ENCODE measurements at places on chromosomes 7 and 10.

GRCh38 chr7:45157653-45158401 is at the start of gene RAMP3:
Gene RAMP3 (plus strand): TSS chr7:45157791. CDS start chr7:45157829, 38 bp downstream.
- DNase-seq: no peak

GRCh38 chr7:157974678-157975230 is 612.9 kb downstream of the PTPRN2 start:
- no peak for DNase-seq

- DNase-seq: no peak
Observed at GRCh38 chr7:70953796-70954195, 178.1 kb upstream of the GALNT17 start.

GRCh38 chr7:50312250-50313162 is 8.0 kb downstream of the IKZF1 start:
- no peak for DNase-seq

DNA sequence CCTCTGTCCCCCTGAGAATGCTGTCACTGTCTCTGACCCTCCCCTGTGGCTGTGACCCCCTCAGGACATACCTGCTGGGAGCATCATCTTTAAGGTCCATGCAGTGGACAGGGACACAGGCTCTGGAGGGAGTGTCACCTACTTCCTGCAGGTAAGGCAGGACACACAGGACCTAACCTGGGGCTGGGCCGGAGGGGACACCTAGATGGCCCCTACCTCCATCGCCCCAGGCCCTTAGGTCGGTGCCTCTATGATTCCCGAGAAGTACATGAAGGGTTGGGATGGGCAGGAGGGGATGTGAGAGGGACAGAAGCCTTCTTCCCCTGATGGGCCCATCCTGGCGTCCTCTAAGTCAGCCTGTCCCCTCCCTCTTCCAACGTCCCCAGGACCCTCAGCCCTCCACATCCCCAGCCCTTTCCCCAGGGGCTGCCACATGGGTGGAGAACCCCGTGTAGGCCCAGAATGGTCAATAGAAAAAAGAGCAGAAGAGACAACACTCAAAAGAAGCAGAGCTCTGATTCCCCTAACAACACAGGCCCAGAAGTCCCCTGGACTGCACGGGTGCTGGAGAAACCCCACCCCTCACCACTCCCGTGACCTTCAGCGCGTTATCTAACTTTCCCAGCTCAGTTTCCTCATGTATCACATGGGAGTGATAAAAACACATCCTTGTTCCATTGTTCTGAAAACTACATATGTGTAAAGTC is 6.4 kb downstream of the CDHR1 start:
- DNase-seq: no peak

GRCh38 chr10:119541459-119542356 is 811 bp downstream of the RGS10 start:
- DNase-seq: no peak

All from GM19239 (cell line).